SK-N-SH treated with all-trans-retinoic acid at 6 μM for 48 hours (cell line): ENCODE measurements at places on chromosomes 3 and 15.

DNA sequence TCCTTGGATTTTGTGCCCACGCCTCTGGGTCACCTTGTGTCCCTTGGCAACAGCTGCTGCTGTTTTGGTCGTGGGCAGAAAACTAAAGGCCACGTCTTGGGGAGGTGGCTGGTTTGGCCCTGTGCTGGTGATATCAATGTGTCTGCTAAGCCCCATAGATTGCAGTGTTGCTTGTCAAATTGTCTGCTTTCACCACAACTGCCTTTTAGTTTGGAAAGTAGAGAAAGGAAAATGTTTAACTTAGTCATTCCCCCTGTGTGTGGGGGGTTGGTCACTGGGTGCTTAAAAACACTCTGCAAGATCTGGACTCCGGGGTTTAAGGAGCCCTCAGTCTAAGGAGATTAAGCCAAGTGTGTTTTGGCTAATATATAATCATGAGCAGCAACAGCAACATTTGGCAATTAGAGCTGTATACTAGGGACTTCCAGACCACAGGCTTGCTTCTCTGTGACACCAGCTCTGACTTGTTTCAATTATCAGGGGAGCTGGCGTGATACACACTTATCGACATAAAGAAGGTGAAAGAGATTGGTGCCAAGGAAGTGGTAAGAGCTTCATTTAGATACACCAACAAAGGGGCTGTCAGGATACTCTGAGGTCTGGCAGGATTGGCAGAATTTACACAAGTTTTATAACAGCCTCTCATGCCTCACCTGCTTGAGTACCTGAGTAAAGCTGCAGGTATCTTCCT is 3.5 kb downstream of the SMAD3 start:
- no peak for ATAC-seq

DNA sequence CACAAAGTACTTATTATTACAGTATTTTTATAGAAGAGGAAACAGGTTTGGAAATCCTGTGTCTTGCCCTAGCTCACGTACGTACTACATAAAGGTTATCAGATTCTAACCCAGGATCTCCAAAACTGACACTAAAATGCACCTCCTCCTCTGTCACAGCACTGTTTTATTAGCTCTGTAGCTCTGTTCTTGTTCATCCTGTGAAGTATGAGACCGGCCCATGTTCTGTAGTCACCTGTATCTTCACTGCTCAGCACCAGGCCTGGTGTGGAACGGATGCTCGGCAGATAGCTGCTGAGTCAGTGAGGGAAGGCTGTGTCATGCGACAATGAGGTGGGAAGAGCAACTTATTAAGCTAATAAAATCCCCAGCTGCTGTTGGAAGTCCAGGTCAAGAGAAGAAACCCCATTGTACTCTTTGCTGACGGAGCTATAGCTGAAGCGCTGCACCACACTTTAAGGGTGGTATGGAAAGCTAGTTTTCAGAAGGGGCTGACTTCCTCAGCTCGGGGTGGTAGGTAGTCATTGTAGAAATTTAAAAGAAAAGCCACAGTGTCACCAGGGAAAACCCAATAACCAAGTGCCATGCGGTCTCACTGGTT is 22.8 kb downstream of the BCL2A1 start:
- no peak for ATAC-seq

GRCh38 chr15:54226455-54226854 is 248.2 kb downstream of the UNC13C start:
- no peak for ATAC-seq

- ATAC-seq, result no peak
Measured at GRCh38 chr15:51765751-51766150, 14.4 kb downstream of the TMOD2 start.

- ATAC-seq, result no peak
Measured at GRCh38 chr3:67000009-67000408, 1.9 kb downstream of the KBTBD8 start.

GRCh38 chr3:82474711-82475110 is 713.3 kb upstream of the GBE1 start:
- ATAC-seq, result no peak

- ATAC-seq, result no peak
Measured at GRCh38 chr3:77081240-77081661, 41.4 kb downstream of the ROBO2 start.

- ATAC-seq, result no peak
Measured at GRCh38 chr3:4460334-4460733, 6.7 kb downstream of the SUMF1 start.

GRCh38 chr3:74021449-74021848 is 396.7 kb upstream of the PDZRN3 start:
- no peak for ATAC-seq

- no peak for ATAC-seq
Measured at GRCh38 chr3:196419386-196419785, 12.8 kb downstream of the UBXN7 start.

DNA sequence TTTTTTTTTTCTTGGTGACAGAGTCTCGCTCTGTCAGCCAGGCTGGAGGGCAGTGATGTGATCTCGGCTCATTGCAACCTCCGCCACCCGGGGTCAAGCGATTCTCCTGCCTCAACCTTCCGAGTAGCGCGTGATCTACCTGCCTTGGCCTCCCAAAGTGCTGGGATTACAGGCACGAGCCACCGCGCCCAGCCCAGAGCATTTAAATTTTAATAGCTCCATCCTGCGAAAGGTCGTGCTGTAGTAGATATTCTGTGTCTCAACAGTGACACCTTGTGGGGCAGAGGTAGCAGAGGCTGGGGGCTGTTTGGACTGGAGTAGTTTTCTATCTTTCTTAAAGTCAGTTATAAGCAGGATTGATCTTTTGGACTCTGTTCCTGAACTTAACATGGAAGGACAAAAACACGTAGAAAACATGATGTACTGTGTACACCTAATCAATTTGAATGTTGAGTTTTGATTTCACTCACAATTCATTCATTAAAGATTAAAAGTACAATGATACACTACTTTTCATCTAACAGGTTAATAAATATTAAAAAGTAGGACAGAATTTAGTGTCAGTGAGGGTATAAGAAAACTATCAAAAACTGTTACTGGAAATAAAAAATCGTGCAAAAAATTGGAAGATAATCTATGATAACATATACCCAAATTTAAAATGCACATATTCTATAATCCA is 11.0 kb upstream of the PDCD6IP start:
- ATAC-seq, result peak; percentile 99

DNA sequence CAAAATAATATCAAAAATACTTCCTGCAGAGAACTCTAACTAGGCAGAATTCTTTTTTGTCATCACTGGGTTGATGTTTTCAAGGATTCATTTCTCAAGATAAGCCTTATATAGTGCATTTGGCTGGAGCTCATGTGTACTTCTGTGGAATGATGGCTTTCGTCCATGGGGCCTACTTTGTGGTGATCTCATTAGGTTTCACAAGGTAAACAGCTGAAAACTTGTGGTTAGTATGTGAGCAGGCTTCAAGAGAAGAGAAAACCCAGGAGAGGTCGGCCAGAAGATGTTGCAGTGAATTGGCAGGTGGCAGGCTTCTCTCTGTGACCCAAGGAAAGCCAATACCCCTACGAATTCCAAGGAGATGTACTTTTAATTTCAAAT is 121.4 kb upstream of the PHLDB2 start:
- ATAC-seq, result peak; percentile 80

DNA sequence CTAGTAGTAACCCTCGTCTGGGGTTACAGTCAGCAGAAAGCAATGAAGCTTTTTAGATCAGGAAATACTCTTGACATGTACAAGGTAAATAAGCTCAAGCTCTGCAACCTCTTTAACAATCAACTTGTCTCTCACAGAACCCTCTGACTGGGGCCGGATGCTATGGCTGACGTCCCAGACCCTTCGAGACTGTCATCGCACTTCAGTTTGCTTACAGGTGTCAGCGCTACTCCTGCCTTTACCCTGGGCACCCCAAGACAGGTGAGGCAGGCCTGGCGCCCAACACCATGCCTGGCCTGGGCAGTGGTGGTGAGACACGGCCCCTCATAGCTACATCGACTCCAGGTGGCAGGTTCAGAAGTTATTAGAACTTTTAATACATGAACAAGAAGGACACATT is 30.6 kb downstream of the LRRFIP2 start:
- no peak for ATAC-seq

DNA sequence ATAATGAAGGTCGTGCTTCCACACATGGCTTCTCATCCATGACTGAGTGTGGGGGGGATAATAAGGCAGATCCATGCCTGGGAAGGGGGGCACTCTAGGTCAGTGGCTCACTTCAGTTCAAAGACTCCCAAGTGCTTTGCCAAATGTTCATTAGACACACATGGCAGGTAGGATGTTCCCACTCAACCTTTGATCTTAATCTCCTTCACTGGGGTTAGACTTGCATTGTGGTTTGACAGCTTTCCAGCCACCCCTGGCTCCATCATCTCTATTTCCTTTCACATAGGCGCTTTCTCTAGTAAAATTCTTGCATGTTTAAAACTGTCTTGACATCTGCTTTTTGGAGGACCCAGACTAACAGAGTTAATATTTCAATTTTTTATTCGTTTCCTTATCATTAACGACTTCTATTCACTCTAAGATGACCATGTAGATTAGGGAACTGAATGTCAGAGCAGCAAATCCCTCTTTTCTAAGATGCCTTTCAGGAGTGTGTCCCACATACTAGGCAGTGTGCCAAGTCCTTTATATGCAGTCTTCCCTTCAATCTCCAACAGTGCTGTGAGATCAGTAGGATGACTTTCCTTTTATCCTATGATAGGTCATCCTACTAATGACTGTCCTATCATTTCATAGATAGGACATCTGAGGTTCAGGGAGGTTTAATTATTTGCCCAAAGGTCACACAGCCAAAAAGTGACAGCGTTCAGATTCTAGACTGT is 57.9 kb downstream of the BTD start:
- ATAC-seq, result peak; percentile 32

DNA sequence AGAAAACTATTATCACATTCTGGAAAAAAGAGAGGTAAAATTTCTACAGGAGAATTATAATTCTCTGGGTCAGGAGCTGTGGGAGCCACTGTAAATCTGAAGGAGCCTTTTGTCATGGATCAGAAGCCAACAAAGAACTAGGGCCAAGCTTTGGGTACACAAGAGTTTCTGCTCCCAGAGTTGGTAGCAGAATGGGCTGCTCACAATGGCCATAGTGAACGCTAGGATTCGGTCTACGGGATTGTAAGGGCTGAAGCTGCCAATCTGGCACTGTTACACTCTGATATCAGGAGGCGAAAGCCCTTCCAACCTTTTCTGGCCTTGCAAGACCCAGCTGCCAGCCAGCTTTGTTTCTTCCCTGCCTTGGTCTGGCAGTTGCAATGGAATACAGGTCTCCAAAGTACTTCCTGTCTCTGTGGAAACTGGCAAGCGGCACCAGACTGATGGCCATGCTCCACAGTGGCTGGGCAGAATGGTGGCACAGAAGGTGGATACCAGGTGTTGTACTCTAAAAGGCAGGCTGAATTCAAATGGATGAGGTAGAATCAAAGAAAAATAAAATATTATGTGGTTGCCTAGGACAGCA is 831.7 kb downstream of the CADM2 start:
- no peak for ATAC-seq

DNA sequence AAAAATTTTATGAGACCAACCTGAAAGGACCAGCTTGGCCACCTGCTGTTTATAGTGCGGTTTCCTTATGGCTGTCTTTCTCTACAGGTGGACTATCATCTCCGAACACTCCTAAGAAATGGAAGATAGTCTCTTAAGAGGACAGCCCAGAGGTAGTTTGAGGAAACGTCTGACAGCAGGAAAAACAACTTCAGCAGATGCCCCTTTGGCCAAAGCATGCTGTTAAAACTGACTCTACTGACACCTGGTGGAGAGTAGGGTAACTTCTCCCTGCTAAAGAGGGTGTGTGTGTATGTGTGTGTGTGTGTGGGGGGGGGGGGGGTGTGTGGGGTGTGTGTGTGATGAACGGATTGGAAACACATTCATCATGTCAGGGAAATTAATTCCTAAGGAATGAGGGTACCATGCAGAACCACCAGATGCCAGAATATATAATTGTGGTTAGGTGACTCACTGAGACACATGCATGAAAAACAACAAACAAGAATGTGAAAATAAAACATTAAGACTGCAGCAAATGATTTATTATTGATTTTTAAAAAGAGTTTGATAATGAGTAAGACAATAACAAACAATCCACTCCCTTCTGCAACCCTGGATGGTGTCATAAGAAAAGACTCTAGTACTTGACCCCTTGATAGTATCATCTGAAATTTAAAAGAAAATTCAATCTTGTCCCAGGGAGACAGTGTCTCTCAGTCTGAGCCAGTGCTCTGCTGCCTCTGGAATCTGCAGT is 256.5 kb downstream of the THRB start:
- peak; percentile 85 for ATAC-seq

- no peak for ATAC-seq
Measured at GRCh38 chr15:77042245-77042919, 28.5 kb downstream of the TSPAN3 start.

DNA sequence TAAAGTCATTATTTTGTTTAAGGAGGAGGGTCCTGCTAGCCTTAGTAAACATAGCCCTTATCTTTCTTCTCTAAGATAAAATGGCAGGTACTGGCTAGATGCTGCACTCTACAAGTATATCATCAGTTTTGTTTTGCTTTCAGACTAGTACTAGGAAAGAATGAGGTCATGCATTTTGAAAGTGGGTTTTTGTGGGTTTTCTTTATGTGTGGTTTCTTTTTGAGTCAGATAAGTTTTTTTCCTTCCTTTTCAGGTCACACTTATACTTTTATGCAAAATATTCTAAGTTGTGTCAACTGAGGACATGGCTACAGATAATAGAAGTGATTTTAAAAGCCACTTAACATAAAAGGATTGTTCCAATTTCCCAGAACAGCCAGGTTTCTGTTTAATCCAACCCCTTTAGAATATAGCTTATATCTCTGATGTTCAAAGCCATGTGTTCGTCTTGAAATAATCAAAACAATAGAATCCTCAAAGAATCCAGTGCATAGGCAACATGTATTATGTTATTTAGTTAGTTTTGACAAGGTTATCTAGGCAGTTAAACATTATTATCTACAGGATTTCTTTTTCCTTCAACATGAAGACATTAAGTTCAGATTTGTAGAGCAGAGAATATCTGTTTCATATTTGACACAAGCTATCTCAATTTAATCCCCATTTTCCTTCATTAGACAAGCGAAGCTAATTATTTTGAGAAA is 406.2 kb downstream of the RBMS3 start:
- ATAC-seq, result peak; percentile 61

GRCh38 chr3:126983276-126983652 is 349 bp downstream of the PLXNA1 start:
- no peak for ATAC-seq

DNA sequence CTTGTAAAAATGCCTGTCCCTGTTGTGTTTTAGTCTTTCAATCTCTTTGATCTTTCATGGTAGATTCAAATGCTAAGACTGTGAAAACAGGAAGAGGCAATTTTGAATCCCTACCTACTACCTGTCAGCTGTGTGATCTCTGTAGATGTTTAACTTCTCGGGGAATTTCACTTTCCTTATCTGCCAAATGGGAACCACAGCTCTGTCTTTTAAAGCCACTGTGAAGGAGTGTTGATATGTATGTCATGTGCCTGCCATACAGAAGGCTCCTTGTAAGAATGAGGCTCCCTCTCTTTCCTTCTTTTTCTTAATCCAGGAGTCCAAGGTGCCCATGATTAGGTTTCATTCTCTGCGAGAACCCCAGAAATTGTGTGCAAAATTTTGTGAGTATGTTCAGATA is 139.6 kb upstream of the ADAMTS9 start:
- no peak for ATAC-seq
